ENCODE measurements at places on chromosomes 2 and 18.

GRCh38 chr18:77060151-77060550, 72.4 kb downstream of the MBP start:
- DNase-seq: no peak

DNA sequence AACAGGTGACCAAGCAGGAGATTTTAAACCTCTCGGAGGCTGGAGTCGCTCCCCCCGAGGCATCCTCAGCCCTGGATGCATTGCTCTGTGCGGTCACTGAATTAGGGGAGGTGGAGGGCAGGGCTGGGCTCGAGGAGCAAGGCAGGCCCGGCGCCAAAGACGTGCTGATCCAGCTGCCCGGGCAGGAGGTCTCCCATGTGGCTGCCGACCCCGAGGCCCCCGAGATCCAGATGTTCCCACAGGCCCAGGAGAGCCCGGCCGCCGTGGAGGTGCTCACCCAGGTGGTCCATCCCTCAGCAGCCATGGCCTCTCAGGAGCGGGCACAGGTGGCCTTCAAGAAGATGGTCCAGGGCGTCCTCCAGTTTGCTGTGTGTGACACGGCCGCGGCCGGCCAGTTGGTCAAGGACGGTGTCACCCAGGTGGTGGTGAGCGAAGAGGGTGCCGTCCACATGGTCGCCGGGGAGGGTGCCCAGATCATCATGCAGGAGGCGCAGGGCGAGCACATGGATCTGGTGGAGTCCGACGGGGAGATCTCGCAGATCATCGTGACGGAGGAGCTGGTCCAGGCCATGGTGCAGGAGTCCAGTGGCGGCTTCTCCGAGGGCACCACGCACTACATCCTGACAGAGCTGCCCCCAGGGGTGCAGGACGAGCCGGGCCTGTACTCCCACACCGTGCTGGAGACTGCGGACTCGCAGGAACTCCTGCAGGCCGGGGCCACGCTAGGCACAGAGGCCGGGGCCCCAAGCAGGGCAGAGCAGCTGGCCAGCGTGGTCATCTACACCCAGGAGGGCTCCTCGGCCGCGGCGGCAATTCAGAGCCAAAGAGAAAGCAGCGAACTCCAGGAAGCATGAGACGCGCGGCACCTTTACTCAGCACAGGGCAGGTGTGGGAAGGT, 145.1 kb downstream of the PTGR3 start:
- no peak for DNase-seq

- DNase-seq: no peak
These were observed 918 bp downstream of the EIF5B start for GRCh38 chr2:99338029-99338585.

- no peak for DNase-seq
These were observed 1.3 kb downstream of the SLC23A3 start for GRCh38 chr2:219168526-219168925.

GRCh38 chr2:235530735-235531134, 36.9 kb downstream of the AGAP1 start:
- DNase-seq: no peak

DNA sequence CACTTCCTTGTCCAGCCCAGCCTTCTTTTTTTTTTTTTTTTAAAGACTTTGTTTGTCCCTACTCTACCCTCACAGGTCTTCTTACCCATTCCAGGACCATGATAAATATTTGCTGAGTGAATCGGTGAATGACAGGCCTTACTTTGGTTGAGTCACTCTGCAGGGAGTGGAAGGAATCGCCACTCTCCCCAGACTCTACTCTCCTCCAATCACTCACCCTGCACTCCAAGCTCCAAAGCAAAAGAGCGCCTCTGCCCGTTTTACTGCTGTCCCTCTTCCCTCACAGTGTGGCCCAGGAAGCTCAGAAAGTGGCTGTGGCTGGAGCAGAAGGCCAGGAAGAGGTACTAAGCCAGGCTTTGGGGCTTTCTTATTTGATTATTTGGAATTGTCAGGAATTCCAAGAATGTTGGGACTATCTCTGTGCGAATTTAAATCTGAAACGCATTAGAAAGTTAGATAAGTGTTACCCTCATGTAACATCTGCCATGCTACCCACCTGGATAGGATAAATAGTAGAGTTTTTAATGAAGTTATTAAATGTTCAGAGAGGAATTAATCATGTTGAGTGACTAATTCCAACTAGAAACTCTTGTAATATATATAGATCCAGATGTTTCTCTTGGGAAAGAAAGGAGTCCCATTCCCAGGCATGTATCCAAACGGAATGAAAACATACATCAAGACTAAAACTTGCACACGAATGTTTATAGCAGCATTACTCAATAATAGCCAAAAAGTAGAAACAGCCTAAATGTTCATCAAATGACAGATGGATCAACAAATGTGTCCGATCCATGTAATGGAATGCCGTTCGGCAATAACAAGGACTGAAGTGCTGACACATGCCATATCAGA, 43.0 kb upstream of the CHMP1B start:
- DNase-seq: no peak

- no peak for DNase-seq
These were observed 36.6 kb downstream of the LYPD6B start for GRCh38 chr2:149075105-149075504.
